ENCODE measurements at places on chromosomes 11 and 22.

DNA sequence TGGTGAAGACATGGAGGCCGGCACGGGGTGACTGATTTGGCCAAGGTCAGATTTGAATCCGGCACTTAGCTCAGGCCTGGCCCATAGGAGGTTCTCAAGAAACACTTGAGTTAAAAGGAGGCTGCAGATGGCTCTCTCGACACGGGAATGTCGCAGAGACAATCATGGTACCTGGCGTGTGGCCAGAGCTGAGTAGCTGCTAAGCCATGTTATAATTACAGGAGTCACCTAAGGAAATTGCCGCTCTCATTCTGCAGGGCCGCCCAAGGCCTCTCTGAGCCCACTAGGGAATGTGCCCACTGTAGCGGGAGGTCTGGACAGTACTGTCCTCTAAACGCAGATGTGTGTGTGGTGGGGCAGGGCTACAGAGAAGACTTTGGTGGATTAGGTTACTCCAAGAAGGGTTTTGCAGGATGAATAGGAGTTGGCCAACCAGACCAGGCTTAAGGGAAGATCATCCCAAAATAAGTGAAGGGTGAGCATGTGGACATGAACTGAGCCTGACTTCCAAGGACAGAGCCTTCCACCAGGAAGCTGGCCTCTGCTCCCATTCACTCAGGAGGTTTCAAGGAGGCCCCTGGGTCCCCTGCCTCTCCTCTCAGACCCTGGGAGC is 19.3 kb upstream of the PRR5 start:
- no peak for DNase-seq

- DNase-seq = no peak
Measured at GRCh38 chr22:28269277-28269676, 350.2 kb upstream of the PITPNB start.

DNA sequence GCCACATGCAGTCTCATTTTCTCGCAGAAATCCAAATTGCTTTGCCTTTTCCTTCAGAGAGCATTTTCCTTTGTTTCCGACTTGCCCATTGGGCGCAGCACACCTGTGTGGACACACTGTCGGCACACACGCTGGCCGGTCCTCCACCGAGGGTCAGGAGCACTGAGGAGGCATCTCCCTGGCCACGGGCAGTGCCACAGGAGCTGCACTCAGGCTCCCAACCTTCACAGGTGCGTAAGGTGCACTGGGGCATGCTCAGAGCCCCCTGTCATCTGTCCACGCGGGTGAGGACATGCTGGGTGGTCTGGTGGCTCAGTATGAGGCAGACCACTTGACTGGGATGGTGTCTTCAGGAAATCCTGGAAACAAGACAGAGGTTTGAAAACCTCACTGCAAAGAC is 779.1 kb downstream of the BRD1 start:
- no peak for DNase-seq

DNA sequence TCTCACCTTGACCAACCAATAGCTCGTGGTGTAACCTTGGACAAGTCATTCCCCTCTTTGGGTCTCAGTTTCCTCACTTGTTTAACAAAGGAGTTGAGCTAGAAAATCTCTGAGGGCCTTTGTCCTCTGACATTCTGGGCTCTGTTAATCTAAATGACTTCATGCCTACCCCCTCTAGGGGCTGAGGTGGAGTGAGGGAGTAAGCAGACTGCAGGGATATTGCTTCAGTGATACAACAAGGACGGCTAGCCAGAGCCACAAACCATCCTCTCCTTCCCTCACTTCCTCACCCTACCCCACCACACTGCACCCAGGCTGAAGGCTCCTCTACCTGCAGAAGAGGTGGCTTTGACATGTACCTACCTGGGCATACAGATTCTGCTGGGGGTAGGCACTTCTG is 34.8 kb downstream of the RELT start:
- DNase-seq = no peak

GRCh38 chr11:13104619-13105236 is 95.6 kb downstream of the RASSF10 start:
- no peak for DNase-seq

- no peak for DNase-seq
Measured at GRCh38 chr11:71091506-71092265, 160.7 kb downstream of the SHANK2 start.

- DNase-seq = no peak
Measured at GRCh38 chr11:96187822-96188221, 155.2 kb downstream of the MAML2 start.

DNA sequence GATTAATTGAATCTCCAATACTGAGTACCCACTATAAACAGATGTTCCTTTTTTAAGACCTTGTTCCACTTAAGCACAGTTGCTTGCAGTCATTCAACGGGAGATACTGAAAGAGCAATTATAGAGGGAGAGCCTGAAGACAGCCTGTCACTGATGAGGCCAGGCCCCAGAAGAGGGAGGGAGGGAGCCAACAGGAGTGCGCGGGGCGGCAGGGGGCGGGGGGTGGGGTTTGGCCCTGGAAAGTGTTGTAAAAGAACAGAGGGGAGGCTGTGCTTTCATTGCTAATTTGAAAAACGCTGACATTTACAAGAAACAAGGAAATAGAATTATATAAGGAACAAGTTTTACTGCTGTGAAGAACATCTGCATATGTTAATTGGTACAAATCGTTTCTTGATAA is 53.1 kb downstream of the MAP6 start:
- DNase-seq = no peak

GRCh38 chr11:131618201-131618600 is 247.8 kb downstream of the NTM start:
- DNase-seq = no peak

DNA sequence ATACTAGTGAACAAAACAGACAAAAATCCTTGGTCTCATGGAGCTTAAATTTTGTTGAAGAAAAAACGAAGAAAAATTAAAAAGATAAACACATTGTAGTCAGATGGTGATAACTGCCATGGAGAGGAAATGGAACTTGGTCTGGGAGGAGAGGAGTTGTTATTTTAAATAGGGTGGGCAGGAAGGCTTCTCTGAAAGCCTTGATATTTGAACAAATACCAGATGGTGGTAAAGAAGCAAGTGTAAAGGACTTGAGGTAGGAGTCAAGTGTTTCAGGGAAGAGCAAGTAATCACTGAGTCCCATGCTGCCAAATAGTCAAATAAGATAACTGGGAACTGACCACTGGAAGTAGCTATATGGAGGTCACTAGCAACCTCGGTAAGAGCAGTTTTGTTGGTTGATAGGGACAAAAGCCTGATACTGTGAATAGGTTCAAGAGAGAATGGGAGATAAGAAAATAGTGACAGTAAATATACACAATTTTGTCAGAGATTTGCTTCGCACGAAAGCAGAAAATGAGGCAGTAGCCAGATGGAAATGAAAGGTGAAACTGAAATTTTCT is 55.1 kb downstream of the SESN3 start:
- DNase-seq = no peak

DNA sequence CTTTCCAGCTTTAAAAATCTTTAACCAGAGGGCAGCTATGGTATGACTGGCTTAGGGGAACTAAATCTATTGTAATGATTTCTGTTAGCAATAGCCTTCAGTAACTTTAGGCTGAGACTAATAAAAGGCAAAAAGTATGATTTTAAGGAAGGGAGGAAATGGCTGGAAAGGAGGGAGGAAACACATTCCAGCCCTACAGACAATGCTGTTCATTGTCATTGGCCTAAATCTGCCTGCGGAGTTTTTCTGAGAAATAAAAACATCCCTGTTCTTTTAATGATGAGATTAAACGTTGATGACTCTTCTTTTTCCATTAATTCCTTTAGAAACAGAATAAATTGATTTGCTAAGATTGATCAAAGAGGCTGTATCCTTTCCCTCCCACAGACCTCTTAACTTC is 99.6 kb upstream of the GRAMD1B start:
- DNase-seq = no peak

DNA sequence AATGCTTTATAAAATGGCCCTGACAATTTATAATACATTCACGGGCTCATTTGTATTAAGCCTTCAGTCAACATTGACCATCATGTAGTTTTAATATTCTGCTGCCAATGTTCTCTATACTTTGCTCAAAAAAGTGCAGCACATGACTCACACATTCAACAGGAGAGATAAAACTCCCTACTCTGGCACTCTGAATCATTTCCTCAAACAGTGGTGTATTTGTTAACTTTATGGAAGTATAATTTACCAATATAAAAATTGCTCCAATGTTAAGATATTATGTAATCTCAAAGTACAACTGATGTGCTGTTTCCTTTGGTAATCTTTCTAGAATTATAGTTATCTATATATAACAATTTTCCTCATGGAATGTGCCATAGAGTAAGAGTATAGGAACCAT is 39.9 kb downstream of the MAML2 start:
- DNase-seq = no peak

GRCh38 chr11:74070723-74071492 is 62.0 kb upstream of the UCP3 start:
- no peak for DNase-seq

DNA sequence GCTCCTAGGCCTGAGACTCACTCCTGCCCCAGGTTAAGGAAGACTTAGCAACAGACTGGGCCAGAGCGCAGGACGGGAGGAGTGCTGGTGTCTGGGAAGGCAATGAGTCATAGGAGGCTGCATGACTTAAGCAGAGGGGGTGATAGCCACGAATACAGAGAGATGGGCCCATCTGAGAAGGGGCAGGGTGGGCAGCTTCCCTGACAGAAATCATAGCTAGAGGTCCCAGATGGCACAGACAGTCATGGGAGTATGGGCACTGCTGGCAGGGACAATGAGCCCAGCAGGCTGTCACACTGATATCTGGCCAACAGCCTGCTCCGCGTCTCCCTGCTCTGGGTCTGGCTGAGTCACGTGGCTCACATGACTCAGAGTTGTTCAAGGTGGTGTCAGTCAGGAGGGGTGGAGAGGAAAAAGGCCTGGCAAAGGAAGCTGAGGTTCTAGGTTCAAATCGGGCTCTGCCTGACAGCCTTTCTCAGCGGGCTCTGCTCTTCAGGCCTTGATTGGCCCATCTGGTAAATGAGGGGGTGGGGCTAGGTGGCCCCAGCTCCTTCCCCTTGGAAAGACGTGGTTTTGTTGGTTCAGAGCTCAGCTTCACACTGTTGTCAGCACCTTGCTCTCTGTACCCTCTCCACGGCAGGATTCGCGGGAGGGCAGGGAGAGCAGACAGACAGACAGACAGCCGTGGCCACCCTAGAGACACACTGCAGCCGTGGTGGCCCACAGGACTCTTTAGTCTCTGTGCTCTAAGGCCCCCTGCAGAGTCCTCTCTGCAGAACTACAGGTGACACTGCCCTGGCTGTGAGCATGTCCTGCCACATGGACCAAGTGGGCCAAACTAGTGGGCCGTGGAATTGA is 47.8 kb downstream of the DBX1 start:
- no peak for DNase-seq

GRCh38 chr11:66363805-66364535 is 7.6 kb downstream of the SLC29A2 start:
- peak; percentile 87 for DNase-seq

GRCh38 chr11:72012897-72013721 is 14.4 kb downstream of the IL18BP start:
- no peak for DNase-seq

DNA sequence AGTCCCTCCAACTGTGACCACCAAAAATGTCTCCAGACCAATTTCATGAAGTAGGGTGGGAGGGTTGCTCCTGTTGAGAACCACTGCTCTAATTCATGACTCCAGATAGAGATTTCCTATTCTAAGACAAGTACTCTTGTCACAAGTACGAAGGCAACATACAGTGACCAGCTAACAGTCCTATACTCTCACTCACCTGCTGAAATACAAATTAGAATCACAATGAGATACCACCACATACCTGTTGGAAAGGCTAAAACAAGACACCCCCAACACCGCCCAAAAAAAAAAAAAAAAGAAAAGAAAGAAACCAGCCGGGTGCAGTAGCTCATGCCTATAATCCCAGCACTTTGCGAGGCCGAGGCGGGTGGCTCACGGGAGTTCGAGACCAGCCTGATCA is 310.5 kb downstream of the SWAP70 start:
- DNase-seq = no peak

GRCh38 chr11:87423161-87423560 is 385.4 kb downstream of the TMEM135 start:
- DNase-seq = no peak

GRCh38 chr22:24433001-24433827 is 5.8 kb downstream of the ADORA2A start:
- no peak for DNase-seq

- DNase-seq = no peak
Measured at GRCh38 chr11:22984045-22984444, 123.8 kb upstream of the CCDC179 start.

- no peak for DNase-seq
Measured at GRCh38 chr11:76185511-76185910, 20.8 kb downstream of the WNT11 start.

Data from stimulated activated CD4-positive, alpha-beta T cell treated with anti-CD3 and anti-CD28 coated beads, Interleukin-2, amount 100 ng/mL, for 48 hours (primary cell).